Bronchial epithelial cell (primary cell): ENCODE measurements at places on chromosomes 7 and 10.

DNA sequence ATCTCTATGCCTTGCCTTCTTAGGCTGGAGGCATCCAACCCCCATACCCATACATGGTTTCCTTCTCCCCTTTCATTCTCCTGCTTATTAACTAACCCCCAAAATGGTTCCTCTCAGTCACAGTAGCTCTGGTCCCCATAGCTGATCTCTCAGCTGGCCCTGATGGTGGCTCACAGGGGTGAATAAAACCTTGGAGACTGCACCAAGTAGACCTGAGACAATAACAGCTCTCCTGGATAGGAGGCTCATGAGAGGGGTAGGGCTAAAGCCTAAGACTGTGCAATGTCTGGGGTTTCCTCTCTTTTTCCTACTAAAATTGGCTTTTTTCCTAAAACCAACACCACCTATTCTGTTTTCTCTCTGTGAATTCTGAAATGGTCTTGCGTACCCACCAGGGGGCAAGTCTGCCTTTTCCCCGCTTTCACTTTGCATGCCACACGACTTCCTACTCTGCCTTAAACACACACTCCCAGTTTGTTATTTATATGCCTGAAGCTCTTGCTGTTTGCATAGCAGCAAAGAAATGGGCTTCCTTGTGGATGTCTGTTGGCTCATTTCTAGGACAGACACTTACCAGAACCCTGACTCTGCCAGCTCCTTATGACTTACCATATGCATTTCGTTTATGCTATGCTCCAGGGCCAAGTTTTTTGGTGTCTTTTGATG is 18.4 kb upstream of the PON1 start:
- DNase-seq: no peak

DNA sequence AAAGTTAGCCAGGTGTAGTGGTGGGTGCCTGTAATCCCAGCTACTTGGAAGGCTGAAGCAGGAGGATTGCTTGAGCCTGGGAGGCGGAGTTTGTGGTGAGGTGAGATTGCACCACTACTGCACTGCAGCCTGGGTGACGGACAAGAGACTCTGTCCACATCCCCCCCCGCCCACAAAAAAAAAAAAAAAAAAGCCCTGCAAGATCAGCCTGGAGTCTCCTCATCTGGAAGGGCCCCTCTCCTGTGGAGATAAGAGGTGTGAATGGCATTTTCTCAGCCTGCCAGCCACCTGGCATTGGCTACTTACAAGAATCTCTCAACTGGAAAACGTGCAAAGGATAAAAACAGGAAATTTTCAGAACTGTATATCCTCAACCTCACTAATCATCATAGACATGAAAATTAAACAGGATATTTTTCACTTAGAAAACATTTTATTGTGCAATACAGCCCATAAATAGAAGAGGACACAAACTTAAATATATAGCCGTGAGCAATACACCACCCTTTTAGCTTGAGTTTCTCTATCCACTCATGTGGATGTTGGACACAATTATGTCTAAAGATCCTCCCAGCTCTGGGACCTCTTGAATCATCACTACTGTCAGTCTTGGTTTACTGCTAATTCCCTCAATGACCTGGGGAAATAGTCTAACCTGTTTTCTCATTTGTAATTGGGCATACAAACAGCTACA is 11.3 kb upstream of the TSPAN15 start:
- peak; percentile 74 for DNase-seq

DNA sequence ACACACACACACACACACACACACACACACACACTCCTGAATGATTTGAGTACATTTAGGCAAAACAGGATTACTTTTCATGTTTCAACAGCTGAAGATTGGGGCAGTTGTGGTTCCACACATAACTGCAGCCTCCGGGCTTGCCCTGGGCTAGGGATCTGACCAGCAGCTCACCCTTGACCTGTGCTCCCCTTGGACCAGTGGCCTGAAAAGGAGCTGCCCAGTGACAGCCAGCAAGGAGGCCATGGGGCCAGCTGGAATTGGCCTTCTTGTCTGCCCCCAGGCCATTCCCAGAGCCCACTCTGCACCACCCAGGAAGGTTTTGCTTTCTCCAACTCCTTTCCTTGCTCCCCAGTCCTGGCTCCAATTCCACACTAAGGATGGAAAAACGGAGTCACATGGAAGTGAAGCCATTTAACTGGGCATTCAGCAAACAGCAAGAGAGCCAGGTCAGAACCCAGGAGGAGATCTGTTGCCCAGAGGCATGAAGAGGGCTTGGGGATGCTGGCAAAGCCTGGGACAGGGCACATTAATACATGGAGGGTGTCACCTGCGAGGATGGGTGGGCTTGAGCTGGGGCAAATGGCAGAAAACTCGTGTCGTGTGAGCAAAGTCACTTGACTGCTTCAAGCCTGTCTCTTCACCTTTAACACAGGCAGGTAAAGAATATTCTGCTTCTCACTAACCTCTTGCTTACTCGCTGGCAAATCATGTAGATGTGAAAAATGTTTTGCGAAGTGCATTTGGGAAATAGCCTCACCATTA is 61.5 kb upstream of the GDF10 start:
- no peak for DNase-seq

DNA sequence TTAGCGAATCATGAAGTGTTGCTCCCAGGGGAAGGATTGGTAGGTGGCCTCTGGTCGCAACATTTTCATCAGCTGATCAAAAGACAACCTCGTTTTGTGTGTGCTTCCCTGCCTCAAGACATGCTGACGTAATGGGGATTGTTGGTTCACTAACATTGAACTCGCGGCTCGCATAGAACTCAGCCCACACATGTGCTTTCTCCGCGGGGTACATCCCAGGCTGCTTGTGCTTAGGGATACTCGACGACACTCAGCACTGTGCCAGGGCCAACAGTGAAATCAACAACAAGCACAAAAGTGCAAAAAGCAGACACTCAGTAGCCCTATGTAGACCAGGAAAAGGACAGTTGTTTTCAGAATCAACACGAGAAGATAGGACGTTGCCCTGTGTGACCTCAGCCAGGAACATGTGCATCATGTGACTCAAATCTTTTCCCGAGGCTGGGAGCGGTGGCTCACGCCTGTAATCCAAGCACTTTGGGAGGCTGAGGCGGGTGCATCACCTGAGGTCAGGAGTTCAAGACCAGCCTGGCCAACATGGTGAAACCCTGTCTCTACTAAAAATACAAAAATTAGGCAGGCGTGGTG is 20.8 kb downstream of the WIPI2 start:
- DNase-seq: no peak

GRCh38 chr7:134932707-134933370 is 53.5 kb upstream of the AGBL3 start:
- DNase-seq: no peak

- DNase-seq: no peak
Measured at GRCh38 chr7:108142675-108143259, 12.6 kb upstream of the LAMB4 start.

- DNase-seq: no peak
Measured at GRCh38 chr10:108439397-108439796, 1274.9 kb upstream of the SORCS1 start.

- peak; percentile 53 for DNase-seq
Measured at GRCh38 chr7:73896454-73896853, 35.5 kb downstream of the TMEM270 start.

GRCh38 chr10:114073395-114074186 is 29.9 kb downstream of the ADRB1 start:
- DNase-seq: no peak

DNA sequence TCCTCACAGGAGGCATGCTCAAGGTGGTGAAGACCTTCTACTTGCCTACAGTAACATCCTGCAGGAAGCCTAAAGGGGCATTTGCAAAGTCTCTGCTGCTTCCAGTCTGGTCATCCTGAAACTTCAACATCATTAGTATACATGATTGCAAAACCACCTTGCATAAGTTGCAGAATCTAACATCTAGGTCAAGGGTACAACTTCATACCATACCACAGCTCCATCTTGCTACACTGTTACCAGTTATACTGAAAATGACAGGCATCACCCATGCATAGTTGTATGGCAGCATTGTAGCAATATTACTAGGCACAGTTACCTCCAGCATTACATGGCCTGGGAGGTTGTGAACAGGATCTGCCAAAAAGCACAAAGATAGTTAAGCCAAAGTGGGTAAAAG is 13.7 kb upstream of the MACROH2A2 start:
- no peak for DNase-seq

DNA sequence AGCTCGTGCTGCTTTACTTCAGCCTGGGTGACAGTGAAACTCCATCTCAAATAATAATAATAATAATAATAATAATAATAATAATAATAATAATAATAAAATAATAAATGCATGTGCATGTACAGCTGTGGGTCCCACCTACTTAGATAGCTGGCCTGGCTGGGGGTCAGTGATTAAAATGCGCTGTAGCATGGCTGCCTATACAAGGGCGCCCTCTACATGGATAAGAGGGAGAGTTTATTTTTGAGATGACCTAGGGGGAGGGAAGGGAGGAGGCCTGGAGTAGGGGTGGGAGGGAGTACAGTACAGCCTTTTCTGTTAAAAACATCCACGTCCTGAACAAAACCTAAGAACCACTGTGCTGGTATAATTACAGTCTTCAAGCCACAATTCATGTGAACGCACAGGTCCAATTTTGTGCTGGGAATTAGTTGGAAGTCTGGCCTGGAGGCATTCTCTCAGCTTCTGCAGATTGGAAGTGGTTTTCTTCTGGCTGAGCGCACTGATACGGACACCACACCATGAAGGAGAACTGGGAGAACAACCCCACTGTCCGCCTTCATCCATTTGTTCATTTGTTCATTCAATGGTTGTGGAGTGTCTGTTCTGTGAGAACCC is 146.5 kb downstream of the TMEM178B start:
- no peak for DNase-seq

DNA sequence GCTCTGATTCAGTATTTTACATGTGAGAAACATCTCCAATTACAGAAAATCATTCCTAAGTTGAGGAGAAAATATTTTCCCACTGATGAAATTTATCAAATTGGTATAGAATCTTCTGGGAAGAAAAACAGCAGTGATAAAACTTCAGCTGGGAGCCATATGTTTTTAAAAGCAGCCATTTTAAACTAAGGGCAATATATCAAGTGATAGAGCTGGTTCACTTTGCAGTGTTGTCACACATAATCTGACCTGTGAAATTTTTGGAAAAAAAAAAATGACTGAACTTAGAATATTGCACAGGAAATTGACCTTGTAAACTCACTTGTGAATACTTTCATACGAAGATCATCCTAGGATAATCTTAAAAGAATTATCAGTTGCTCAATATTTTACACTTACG is 10.5 kb upstream of the EZH2 start:
- no peak for DNase-seq

GRCh38 chr10:13882119-13882711 is 295.4 kb downstream of the PRPF18 start:
- peak; percentile 93 for DNase-seq

GRCh38 chr7:55019191-55019690 is 424 bp downstream of the EGFR start:
- DNase-seq: no peak

- no peak for DNase-seq
Measured at GRCh38 chr10:18073314-18073713, 66.9 kb upstream of the CACNB2 start.
